Psoas muscle (tissue), 8 donors: ENCODE measurements at places on chromosomes 6 and 20. TPM values are rescaled to one million over a fixed set of nuclear protein-coding genes. Genes with fewer than 3 reads are reported as not detected.

DNA sequence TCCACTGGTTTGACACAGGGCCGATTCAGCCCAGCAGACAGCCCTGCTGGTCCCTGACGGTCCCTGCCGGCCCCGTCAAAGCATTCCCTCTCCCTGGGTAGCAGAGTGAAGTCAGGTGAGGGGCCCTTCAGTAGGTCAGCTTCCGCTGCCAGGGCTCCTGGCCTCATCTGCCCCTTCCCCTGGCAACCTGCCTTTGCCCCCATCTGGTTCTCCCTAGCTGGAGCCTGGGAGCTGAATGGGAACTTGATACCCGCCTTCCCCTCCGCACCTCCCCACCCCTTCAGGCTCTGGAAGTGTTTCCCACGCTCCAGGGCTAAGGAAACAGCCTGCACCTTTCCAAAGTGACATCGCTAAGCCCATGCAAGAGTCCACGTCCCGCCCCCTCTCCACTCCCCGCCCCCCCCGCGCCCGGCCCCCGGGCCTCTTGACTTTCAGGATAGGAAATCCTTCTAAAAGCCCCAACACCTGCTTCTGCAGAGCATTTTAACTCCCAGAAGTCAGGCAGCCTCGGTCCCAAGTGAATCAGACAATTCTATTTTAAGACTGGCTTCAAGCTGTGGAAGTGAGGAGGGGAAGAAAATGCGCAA lies 53.3 kb downstream of the ISM1 start:
- DNase-seq: no peak

The CSE1L gene
- total RNA-seq: 41.5 TPM

The ZBTB12 gene
- total RNA-seq: 2.0 TPM

The PNLDC1 gene
- total RNA-seq: 0.49 TPM
